ENCODE measurements at places on chromosomes 6 and 20. TPM values are rescaled to one million over a fixed set of nuclear protein-coding genes. Genes with fewer than 3 reads are reported as not detected.

- peak; percentile 64 for DNase-seq
These were observed 8.6 kb upstream of the BTNL2 start for GRCh38 chr6:32415521-32416019.

Gene FAM209B
- total RNA-seq, result not detected

Gene RIMS1
- 0.18 TPM for total RNA-seq

Gene PPDPF
- total RNA-seq, result 241 TPM

GRCh38 chr6:146292506-146292905 lies 251.1 kb upstream of the RAB32 start:
- no peak for DNase-seq

DNA sequence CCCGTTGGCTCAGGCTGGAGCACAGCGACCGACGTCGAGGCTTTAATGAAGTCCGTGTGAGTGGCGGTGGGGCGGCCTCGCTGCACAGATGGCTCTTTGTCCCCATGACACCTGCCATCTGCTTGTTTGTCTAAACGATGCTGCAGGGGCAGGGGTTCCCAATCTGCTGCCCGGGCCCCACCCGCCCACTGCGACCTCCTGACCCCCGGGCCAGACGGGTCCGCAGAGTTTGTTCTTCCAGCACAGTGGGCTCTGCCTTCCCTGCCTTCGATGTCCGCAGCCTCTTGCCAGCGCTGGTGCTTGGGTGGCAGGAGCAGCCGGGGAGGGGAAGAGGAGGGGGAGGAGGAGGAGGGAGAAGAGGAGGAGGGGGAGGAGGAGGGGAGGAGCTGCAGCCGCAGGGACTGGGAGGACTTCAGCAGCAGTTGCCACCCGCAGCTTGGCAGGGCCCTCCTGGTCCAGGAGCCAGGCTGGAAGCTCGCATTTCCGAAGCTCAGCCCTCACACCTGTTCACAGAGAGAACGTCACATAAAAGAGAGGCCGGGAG lies 210.0 kb downstream of the DLL1 start:
- DNase-seq, result no peak

GRCh38 chr6:25441663-25442270 lies 162.6 kb downstream of the CARMIL1 start:
- no peak for DNase-seq

- no peak for DNase-seq
These were observed 37.9 kb upstream of the NEDD9 start for GRCh38 chr6:11270030-11271027.

Gene RFX6
- total RNA-seq, result not detected

DNA sequence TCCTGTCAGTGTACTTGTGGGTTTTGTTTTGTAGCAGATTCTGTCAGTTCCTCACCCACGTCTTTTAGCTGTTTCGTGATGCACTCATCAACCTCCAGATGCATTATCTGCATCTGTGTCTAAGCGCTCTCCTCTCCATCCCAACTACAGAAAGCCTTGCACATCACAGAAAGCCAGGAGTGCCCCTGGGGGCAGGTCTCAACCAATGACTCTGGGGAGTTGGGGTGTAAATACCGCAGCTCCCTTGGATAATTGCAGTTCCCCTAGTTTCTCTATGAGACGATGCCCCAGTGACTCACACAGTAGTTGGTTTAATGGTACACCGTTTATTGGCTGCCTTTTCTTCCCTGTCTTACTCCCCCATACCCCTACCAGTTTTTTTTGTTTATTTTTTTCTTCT lies 158.1 kb downstream of the SOX4 start:
- DNase-seq, result no peak

Gene CALHM5
- not detected for total RNA-seq

Gene UBD
- total RNA-seq, result 0.54 TPM

- no peak for DNase-seq
These were observed 362.2 kb upstream of the IRAK1BP1 start for GRCh38 chr6:78505178-78505577.

DNA sequence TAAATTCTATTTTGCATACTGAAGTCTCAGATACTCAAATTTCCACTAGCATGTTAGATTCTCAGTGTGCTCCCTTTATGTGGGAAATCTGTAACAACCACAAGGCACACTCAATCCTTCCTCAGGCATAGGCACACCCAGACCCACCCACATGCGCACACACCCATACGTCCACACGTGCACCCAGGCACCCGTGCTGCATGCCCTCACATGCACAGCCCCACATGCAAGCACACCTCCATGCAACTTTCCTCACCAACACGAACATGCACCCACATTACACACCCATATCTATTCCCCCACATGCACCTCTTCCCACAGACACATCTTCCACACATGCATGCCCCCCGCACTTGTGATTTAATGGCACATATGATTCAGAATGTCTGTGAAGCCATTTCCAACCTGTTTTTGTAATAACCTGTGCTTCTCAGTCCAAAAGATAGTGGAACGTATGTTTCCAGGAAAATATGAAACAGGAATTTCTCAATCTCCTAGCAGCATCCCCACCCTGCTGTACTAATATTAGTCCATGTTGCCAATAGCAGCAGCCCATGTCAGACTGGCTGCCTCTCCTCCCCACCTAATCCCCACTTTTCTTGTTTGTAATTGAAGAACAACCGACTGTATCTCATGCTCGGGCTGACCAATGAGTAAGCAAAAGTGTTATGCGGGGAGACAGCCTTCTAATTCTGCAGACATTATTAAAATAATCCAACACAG lies 11.3 kb upstream of the CYP24A1 start:
- DNase-seq, result no peak

GRCh38 chr6:130211691-130212090 lies 11.1 kb downstream of the SAMD3 start:
- DNase-seq, result no peak

Gene CBLN4
- not detected for total RNA-seq

Gene KCNK5
- 0.77 TPM for total RNA-seq

Gene IL17A
- not detected for total RNA-seq

Gene CYP39A1
- 0.72 TPM for total RNA-seq

Gene FABP7
- not detected for total RNA-seq

GRCh38 chr20:60718743-60719480 lies 533.1 kb upstream of the CDH4 start:
- DNase-seq, result no peak

DNA sequence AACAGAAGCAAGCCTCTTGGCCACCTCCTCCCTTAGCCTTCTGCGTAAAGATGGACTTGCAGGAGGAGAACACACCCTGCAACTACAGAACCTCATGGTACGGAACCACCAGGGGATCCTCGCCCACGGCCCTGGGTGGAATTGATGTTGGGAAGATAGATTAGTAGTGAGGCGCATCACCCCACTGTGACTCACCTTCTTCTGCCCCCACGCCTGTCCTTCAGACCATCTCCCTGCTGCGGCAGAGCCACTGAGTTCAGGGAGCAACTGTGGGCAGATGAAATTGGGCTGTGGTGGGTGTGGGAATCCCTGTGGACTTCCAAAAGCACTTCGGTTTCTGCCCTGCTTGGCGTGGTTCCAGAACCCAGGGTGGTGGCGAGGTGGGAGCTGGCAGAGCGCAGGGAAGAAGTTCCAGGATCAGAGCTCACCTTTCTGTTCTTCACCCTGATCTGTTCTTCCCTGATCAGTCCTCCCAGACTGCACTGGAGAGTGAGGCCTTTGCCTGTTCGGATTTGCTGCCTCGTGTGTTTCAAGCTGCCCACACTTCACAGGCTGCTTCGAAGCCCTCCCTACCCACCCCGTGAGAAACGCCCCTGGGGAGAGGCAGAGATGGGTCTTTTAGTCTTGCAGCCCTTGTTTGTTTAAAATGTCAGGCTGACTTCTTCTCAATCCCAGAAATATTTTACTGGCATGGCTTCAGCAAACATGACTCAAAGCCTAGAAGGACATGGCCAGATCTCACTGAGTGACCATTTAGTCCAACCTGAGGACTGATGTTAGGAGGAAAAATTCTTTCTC lies 92.8 kb upstream of the MLN start:
- no peak for DNase-seq

- DNase-seq, result no peak
These were observed 168.7 kb upstream of the LRFN2 start for GRCh38 chr6:40755749-40756452.

GRCh38 chr20:10714236-10714975 lies 40.6 kb upstream of the JAG1 start:
- DNase-seq, result no peak

GRCh38 chr6:8855411-8855810 lies 420.1 kb upstream of the SLC35B3 start:
- DNase-seq, result no peak

DNA sequence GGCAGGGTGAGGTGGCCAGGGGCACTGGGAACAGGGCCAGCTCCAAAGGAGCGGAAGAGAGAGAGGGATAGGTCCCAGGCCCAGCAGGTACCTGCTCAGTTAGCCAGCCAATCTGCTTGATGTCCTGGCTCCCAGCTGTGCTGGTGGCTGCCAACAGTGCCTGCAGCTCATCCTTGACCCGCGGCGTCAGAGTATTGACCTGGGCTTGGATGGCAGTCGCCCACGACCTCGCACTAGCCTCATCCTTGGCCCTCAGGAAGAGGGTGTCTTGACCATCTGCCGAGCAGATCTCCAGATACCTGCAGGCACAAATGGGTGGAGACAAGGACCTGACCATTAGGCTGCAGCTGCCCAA lies 11.1 kb upstream of the CDK5RAP1 start:
- DNase-seq, result no peak

DNA sequence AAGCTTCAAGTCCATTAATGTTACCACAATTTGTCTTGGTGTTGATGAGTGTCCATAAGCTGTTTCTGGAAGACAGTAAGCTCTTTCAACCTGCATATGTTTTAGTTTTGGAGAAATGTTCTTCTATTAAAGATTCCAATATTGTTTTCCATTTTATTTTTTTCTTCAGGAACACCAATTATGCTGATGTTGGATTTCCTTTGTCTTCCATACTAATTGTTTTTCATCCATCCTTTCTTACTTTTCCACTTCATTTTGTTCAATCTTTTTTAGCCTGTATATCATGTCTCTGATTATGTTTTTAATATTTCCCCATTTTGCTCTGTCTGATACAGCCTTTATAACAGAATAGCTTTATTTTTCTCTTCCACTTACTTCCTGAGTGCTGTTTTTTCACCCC lies 21.9 kb downstream of the SLC13A3 start:
- DNase-seq, result no peak

GRCh38 chr6:53579338-53579737 lies 34.4 kb upstream of the GCLC start:
- no peak for DNase-seq

DNA sequence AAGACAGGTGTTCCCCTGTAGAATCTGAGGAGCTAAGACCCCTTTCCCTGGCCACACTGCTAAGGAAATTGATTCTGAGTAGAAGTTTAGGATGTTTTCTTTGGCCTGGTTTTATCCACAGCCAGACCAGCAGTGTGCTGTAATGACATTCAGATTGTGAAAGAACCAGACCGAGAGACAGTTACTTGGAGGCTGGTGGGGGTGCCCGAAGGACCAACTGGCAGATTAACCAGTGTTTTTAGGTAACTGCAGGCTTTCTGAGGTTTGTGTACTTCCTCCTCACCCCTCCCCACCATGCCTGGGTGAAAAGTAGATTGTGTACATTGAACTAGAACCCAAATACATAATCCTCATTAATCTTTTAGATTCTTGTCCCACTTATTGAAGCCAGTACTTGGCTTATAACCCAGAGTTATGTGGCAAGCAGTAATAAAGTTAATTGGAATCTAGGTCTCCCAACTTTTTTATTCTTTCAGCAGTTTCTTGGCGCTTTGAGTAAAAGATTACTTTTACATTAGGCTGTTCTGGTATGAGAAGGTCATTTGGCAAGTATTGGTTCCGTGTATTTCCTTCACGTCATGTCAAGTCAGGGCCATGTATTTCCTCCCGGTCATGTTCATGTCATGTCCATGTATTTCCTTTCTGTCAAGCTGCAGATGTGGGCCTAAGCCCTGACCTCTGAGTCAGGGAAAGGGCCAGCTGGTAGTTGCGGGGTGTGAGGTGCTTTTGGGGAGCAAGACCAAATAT lies 93.7 kb downstream of the TCP11 start:
- DNase-seq, result no peak

Gene TNNC2
- total RNA-seq, result 0.26 TPM

GRCh38 chr6:18161431-18161830 lies 6.2 kb downstream of the KDM1B start:
- no peak for DNase-seq

DNA sequence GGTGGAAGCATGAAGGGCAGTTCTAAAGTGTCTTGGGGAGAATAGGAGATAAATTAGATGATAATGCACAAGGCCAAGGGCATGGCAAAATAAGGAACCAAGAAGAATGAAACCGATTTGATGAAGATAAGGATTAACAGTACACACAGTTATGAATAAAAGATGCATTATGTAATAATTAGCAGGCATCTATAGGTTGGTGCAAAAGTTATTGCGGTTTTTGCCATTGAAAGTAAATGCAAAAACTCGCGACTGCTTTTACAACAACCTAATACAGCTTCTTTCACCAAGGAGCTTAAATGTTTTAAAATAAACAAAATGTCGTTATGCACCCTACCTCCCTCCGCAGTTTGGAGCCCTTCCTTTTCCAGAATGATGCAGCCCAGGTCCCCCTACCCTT lies 29.0 kb downstream of the MAS1 start:
- DNase-seq, result no peak

DNA sequence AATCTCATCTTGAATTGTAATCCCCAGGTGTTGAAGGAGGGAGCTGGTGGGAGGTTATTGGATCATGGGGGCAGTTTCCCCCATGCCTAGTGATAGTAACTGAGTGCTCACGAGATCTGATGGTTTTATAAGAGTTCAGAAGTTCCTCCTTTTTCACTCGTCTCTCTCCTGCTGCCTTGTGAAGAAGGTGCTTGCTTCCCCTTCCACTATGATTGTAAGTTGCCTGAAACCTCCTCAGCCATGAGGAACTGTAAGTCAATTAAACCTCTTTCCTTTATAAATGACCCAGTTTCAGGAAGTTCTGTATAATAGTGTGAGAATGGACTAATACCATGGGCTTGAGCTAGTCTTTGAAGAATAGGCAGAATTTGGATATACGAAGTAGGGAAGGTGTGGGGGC lies 113.9 kb downstream of the RIN2 start:
- DNase-seq, result no peak

Gene NOTCH4
- total RNA-seq, result 2.0 TPM

DNA sequence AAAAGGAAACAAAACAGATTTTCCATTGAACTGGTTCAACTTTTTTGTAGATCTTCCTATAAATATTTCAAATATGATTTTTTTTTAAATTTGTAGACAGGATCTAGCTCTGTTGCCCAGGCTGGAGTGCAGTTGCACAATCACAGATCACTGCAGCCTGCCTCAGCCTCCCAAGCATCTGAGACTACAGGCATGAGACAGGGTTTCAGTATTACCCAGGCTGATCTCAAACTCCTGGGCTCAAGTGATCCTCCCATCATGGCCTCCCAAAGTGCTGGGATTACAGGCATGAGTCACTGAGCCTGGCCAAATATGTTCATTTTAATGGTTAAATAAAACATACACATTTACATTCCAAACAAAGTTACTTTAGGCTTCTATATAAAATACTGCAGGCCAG lies 33.6 kb downstream of the SAMHD1 start:
- no peak for DNase-seq

- DNase-seq, result no peak
These were observed 425.4 kb upstream of the HTR1E start for GRCh38 chr6:86511962-86512361.
